Umbilical cord (tissue), 2 donors: ENCODE measurements at places on chromosomes 16 and 17.

DNA sequence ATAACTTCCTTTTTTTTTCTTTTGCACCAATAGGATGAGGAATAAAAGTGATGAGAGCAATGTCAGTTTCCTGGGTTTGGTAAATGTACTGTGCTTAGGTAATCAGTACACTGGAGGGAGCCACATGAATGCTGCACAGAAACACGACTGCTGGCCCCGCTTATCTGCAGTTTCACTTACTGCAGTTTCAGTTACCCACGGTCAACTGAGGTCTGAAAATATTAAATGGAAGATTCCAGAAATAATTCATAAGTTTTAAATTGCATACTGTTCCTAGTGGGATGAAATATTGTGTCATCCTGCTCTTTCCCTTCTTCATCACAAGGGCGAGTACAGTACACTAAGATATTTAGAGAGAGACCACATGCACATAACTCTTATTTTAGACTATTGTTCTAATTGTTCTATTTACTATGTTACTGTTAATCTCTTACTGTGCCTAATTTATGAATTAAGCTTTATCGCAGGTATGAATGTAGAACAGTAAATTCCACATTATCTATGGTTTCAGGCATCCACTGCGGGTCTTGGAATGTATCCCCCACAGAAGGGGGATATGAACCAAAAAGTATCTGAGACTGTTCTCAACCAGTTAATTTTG lies 6.4 kb upstream of the LGALS3BP start:
- DNase-seq, result peak; percentile 37

DNA sequence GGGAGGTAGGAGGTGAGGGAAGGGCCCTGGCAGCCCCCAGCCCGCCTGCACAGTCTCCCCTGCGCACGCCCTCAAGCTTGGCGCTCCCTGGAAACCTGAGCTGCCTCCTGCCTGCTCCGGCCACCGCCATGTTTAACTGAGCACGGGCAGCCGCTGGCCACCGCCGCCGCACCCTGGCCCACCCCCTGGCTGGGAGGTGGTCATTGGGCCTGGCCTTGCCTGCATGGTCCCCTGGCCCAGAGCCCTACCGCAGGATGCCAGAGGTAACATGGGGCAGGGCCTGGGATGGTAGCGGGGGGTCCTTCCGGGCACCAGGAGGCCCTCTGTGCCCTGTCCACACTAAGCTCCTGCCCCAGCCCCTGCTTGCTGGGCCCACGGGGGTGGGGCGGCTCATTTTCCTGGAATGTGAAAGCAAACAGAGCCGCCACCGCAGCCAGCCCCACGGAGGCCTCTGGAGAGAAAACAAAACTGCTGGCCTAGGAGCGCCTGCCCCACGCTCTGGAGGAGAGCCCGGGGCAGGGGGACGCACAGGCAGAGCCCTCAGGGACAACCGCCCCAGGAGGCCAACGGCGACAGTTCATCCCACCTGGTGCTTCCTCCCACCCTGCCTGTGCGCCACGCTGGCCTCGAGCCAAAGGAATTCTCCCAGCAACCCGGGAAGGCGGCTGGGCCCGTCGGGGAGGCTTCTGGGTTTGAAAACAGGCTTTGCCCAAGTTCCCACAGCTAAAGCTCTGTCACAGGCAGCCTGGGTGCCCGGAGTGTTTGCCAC lies 8.9 kb downstream of the NHERF2 start:
- peak; percentile 84 for DNase-seq

GRCh38 chr16:83004868-83005652 lies 378.3 kb downstream of the CDH13 start:
- no peak for DNase-seq

DNA sequence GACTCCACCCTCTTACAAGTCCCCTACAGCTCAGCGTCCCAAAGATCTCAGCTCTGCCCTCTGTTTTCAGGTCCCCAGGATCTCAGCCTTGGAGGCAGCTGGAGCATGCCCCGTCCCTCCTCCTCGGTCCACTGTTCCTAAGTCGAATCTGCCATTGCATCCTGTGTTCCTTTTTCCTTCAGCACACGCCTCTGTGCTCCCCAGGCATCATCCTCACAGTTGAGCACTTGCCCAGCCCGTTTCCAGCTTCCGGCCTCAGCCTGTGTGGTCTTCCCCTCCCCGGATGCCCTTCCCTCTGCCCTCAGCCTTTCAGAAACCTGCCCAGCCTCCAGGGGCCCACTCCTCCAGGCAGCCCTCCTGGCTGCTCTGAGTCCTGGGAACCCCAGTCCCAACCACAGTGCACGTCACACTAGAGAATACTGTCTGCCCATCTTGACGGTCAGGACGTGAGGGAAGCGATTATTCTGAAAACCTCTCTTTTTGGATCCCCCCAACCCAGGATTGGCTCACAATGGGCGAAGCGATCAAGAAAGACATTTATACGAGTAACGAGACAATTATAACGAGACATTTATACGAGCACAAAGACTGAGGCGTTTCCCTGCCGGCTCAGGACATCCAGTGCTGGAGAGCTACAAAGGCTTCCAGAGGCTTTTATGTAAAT lies 41.4 kb downstream of the RPH3AL start:
- DNase-seq, result no peak

DNA sequence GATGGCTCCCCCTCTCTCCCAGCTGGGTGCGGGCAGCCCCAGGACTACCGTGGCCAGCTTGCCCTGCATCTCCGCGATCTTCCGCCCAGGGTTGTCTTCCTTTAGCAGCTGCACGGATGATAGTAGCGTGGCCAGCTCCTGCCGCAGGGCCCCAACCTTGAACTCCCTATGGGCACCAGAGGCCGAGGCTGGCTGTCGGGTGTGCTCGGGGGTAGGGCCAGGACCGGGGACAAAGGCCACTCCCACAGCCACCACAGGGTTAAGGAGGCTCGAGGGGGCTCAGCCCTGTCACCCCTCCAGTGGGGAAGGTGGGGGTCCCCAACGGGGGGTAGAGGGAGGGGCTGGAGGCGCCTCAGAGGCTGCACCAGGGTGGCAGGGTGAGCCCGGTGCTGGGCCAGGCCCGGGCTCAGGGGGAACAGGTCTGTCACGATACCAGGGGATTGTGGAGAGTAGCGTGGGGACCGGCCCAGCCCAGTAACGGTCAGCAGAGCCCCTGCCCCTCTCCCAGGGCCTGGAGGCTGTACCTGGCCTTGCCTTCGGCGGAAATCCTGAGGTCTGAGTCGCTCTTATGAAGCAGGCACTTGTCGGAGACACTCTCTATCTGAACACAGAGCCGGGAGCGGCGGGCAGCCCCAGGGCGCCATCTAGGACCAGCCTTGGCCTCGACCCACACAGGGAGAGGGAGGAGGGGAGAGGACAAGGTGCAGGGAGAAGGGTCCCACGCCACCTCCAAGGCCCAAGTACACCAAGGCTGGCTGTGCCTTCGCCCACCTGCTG lies 5.2 kb downstream of the PERCC1 start:
- DNase-seq, result no peak
